ENCODE measurements at places on chromosomes 3 and 15. TPM values are rescaled to one million over a fixed set of nuclear protein-coding genes. Genes with fewer than 3 reads are reported as not detected.
A peak's percentile ranks its signal among the peaks of the same experiment; 100 is the strongest.

The PSTPIP1 gene
- total RNA-seq = 12.4 TPM

- H3K4me3 ChIP-seq = no peak overlapping the region
- peak overlapping the region; percentile 9 for H3K27ac ChIP-seq
- H3K4me1 ChIP-seq = peaks cover 6% of the 10 kb centered on the region
- H3K36me3 ChIP-seq = no peaks in the 10 kb centered on the region
- H3K27me3 ChIP-seq = no peaks in the 10 kb centered on the region
Measured at GRCh38 chr3:141095546-141095937, 44.4 kb downstream of the SPSB4 start.

- no peaks in the 10 kb centered on the region for H3K27me3 ChIP-seq
- no peaks in the 10 kb centered on the region for H3K4me1 ChIP-seq
- DNase-seq = no peak
- H3K36me3 ChIP-seq = peaks cover 2% of the 10 kb centered on the region
- H3K27ac ChIP-seq = no peak overlapping the region
- H3K4me3 ChIP-seq = no peak overlapping the region
Measured at GRCh38 chr15:69433831-69434230, 18.8 kb upstream of the RPLP1 start.

GRCh38 chr15:91471468-91471867, 371.4 kb downstream of the SV2B start:
- H3K36me3 ChIP-seq = no peaks in the 10 kb centered on the region
- peaks cover 4% of the 10 kb centered on the region for H3K4me1 ChIP-seq
- no peak overlapping the region for H3K4me3 ChIP-seq
- H3K27ac ChIP-seq = no peak overlapping the region

The EXD1 gene
- total RNA-seq = not detected

DNA sequence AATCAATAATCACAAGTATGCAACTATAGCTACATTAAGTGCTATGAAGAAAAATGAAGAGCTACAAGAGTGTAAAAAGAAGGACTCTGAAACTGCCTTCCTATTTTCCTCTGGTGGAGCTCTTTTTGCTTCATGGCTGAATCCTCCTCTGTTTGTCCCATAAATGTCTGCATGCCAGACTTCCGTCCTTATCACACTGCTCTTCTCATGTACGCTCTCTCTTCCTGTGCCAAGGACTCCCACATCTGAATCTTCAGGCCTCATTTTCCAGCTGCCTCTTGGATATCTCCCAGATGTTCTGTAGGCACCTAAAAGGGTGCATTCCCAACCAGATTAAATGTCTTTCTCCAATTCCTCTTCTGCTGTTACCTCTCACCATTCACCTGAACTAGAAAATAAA, 123.7 kb downstream of the MECOM start:
- no peak overlapping the region for H3K27ac ChIP-seq
- no peak overlapping the region for H3K4me3 ChIP-seq

- H3K27me3 ChIP-seq = no peaks in the 10 kb centered on the region
- no peaks in the 10 kb centered on the region for H3K36me3 ChIP-seq
- no peak overlapping the region for H3K27ac ChIP-seq
- no peak for DNase-seq
Measured at GRCh38 chr3:61111825-61112224, 139.4 kb downstream of the FHIT start.

The ILDR1 gene
- total RNA-seq = 4.4 TPM

DNA sequence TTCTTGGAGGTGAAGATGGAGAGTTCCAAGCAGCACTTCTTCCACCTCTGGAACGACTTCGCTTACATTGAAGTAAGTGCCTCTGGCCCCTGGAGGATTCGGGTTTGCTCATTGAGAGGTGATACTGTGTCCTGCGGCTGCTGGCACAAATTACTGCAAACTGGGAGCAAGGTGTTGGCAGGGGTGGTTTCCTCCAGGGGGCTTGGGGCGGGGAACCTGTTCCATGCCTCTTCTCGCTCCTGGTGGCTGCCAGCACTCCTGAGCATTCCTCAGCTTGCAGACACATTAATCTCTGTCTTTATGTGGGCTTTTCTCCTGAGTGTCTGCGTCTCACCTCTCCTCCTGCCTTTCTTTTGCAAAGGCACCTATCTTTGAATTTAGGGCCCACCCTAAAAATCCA, 47.4 kb downstream of the MESD start:
- no peaks in the 10 kb centered on the region for H3K4me1 ChIP-seq
- H3K4me3 ChIP-seq = no peak overlapping the region
- no peak overlapping the region for H3K27ac ChIP-seq
- no peak for DNase-seq
- no peaks in the 10 kb centered on the region for H3K27me3 ChIP-seq

DNA sequence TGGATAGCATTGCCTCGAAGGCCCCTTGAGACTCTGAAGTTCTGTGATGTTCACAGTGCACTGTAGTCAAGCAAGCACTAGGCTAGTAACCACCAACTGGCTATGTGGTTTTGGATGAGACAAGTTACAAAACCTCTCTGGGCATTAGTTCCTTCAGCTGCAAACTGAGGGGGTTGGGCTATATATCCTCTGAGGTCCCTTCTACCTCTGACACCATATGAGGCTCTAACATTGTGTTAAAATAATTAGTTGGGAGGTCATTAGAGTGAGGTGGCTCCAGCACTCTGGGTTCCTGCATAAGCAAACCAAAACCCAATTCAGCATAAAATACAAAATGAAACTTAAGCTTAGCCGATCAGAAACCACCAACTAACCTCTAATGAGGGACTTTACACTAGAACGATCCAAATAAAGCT, 209.5 kb upstream of the LRRN1 start:
- DNase-seq = no peak
- peaks cover 6% of the 10 kb centered on the region for H3K4me1 ChIP-seq
- no peak overlapping the region for H3K27ac ChIP-seq
- H3K36me3 ChIP-seq = no peaks in the 10 kb centered on the region

- no peak overlapping the region for H3K4me3 ChIP-seq
- H3K4me1 ChIP-seq = peaks cover 18% of the 10 kb centered on the region
- peak overlapping the region; percentile 89 for H3K27ac ChIP-seq
- no peaks in the 10 kb centered on the region for H3K27me3 ChIP-seq
- H3K36me3 ChIP-seq = no peaks in the 10 kb centered on the region
- DNase-seq = no peak
Measured at GRCh38 chr3:188286087-188286513, 132.1 kb downstream of the LPP start.

The HESX1 gene
- total RNA-seq = 1.9 TPM

- no peaks in the 10 kb centered on the region for H3K36me3 ChIP-seq
- no peak overlapping the region for H3K4me3 ChIP-seq
- no peak overlapping the region for H3K27ac ChIP-seq
- DNase-seq = no peak
Measured at GRCh38 chr3:188854772-188855149, 317.0 kb upstream of the TPRG1 start.

DNA sequence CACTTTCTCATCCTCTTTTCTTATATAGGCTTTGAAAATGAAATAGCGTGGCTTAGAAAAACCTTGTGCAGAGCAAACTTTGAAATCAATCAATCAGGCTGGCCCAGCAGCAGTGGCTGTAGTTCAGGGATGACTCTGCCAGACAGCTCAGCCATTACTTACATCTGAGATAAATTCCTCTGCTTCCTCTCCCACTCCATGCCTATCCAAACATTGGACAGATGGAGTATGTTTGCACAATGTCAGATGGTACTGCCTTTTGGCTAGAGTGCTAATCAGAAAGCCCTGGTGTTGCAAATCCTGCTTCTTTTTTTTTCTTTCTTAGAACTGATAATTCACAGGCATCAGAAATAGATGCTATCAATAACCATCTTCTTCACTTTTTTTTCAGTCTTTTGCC, 1065.1 kb downstream of the AGBL1 start:
- H3K4me3 ChIP-seq = no peak overlapping the region
- H3K4me1 ChIP-seq = no peaks in the 10 kb centered on the region
- no peak overlapping the region for H3K27ac ChIP-seq
- H3K36me3 ChIP-seq = no peaks in the 10 kb centered on the region
